H1 (cell line): ENCODE measurements at places on chromosomes 12 and 14.

DNA sequence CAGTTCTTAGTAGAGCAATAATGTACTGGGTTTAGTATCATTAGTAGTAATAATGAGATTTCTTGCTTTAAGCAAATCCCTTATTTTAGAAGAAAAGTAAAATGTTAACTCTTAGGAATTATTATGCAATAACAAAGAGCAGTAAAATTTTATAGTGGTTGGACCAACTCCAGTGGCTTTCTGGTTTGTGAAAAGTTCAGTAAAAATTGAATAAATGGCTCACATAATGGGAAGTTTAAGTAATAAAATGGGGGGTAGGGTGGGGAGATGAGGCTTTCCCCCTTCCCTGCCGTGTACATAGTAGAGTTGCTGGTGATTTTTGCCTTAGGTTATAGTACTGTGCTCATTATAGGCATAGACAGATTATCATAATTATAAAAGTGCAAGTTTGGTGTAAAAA, 250.5 kb upstream of the ATP2B1 start:
- no peak for DNase-seq

DNA sequence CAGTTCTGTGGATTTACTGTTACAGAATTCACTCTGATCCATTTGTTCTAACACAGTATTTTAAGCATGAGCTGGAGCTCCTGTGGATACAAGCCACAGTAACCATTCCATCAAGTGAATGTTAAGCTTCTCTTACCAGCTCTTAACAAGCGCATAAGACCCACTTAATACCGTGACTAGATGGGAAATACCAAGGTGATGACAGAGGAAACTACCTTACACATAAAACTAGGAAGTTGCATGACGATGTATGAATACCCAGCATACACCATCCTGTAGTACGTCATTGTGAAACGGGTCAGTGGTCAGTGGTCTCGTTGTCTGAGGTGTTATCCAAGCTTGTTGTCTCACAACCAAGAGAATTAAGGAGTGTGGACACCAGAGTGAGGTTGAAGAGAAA, 2.0 kb upstream of the GALC start:
- no peak for DNase-seq

DNA sequence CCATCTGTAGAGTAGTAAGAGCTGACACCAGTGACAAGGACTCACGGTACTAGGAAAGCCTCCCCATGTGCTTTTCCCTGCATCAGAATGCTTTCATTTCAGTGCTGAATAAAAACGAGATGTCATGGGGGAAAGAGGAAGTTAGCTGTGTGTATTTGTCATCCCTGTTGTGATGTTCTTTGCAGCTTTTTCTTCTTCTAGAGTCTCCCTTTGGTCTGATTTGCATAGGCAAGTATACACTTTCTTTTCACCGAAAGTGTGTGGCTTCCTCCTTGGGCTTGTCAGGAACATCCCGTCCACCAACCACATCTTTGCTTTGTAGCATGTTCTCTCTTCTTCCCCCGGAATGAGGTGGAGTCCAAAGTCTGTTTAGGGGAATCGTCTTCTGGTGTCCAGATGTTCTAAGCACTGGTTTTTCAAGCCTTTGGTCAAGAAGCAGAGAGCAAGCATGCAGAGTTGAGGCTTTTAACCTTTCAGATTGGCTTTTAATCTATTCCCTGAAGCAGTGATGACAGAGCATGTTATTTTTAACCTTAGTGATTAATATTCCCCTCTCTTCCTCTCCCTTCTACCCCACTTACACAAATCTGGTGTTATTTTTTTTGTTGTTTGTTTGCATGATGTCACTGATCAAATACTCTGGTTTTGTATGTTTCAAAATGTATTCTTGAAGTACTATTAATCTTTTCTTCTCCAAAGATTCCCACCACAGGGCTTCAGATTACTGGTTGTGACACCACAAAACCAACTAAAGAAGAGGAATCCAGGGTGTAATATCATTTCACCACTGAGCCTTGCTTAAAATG, 163.4 kb downstream of the SAMD4A start:
- DNase-seq, result no peak

DNA sequence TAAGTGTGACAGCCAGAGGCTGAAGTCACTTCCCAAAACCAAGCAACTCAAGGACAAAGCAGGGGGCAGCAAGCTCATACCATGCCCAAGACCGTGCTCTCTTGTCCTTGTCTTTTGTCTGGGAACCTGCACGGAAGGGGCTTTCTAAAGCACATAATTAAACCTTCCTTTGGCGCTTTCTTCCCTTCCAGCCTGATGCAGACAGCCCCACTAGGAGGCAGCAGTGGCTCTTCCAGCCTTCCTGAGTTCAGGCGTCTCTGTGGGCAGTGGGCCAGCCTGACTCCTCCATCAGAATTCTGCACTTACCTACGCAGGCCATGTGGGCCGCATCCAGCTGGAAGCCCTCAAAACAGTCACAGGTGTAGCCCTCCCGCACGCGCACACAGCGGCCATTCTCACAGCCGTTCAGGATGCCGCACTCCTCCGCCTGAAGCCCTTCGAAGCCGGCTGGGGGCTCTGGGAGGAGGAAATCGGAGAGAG, 7.6 kb downstream of the ISCA2 start:
- DNase-seq, result peak; percentile 56

DNA sequence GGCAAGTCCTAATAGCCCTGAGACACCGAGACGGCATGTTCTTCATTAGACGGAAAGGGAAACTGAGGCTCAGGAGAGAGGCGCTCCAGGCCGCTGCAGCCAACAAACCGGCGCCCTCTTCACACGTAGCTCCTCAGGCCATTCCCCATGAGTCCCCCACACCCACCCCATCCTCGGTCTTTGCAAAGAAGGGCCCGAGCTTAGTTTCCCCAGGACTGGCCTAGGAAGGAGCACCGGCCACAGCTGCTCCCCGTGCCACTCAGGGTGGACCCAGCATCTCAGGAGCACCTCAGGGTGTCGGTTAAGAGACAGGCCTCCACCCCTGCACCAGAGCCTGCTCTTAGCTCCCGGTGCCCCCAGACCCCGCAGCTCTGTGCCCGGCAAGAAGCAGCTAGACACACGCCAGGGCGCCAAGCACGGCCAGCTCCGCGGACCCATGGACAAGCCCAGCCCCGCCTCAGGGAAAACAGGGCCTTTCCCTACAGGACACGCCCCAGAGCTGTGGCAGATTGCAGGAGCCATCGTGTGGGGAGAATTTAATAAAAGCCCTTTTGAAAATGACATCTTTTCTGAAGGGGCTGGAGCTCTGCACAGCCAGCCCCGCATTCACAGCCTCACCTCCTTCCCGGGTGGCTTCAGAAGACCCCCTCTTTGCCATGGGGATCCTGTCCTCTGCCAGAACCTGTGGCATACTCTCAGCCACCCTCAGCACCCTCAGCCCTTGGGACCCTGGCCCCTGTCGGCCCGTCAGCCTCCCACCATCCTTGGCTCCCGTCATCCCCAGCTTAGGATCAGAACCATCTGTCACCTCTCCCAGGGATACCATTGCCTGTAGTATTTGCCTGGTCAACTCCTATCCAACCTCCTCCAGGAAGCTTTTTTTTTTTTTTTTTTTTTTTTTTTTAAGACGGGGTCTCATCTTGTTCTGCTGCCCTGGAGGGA, 59.7 kb downstream of the LGMN start:
- DNase-seq, result no peak

GRCh38 chr14:63240221-63240620, 36.0 kb downstream of the RHOJ start:
- no peak for DNase-seq

- peak; percentile 80 for DNase-seq
Measured at GRCh38 chr12:130761537-130762318, 45.6 kb upstream of the RIMBP2 start.

DNA sequence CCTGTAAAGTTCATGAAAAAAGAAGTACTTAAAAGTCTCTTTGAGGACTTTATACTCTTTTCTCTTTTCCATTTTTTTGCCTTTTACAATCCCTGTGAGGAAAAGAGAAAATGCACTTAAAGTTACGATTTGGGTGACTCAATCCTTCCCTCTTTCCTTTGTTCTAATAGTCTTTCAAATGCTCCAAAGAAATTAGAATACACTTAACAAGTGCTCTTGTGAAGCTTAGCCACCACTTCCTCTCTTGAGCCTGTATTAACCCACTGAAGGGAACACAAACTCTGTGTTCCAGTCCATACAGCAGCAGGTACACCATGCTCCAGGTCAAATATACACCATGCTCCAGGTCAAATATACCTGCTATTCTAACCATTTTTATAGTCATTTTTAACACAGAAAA, 581.1 kb upstream of the MGAT4C start:
- peak; percentile 9 for DNase-seq

GRCh38 chr12:6929466-6930452, 2.0 kb downstream of the ATN1 start:
- no peak for DNase-seq

DNA sequence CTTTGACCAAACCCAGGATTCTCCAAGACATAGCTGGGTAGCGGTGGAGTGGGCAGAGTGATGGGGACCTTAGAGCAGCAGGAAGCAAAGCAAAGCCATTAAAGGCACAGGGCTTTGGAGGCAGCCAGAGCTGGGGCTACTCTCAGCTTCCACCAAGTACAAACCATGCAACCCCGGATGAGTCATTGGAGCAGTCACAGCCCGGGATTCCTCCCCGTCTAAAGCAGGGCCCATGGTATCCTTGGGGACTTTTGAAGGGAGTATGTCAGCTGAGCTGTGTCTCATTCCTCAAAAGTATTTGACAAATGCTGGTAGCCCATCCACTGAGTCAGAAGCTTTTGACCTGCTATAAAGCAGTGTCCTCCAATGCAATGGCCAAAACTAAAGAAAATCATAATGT, 9.7 kb upstream of the IFI27 start:
- DNase-seq, result no peak

- no peak for DNase-seq
Measured at GRCh38 chr14:58794993-58795762, 157.4 kb downstream of the DACT1 start.

- DNase-seq, result no peak
Measured at GRCh38 chr12:12331896-12332295, 18.1 kb downstream of the MANSC1 start.

DNA sequence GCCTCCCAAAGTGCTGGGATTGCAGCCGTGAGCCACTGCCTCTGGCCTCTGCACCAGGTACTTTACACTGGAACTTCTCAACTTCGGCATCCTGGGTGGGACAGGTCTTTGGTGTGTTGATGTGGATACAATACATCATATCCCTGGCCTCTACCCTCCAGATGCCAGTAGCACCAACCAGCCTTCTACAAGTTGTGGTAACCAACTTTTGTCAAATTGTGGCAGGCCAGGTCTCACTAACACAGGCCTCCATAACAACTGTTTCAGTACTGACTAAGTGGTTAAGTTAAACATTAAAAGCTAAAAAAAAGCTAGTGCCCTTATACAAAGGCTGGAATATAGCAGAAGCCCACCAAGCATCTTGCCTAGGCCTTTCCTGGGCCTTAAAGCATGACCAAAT, 232.9 kb downstream of the PCNX1 start:
- no peak for DNase-seq

GRCh38 chr12:123705935-123706334, 6.2 kb upstream of the ATP6V0A2 start:
- no peak for DNase-seq

GRCh38 chr12:79069009-79069408, 204.4 kb downstream of the SYT1 start:
- DNase-seq, result no peak

- no peak for DNase-seq
Measured at GRCh38 chr12:94202245-94203180, 54.1 kb downstream of the PLXNC1 start.

- no peak for DNase-seq
Measured at GRCh38 chr12:132078190-132078589, 65.9 kb downstream of the DDX51 start.

DNA sequence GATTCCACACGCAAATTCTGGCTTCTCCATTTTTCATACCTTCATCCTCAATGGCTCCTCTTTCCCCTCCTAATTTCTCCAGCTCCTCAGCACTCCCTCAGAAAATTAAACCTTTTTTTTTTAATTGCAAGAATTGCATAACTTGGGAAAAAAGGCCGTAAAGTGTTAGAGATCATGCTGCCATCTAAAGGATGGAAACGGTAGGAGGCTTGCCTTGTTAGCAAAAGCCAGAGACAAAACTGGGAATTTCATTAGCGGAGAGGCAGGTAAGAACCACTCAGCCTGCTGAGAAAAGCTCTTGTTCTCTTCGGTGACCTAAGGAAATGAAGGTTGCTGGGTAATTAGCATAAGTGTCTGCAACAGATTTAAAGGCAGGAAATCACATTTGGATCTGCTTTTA, 204.3 kb downstream of the AEBP2 start:
- DNase-seq, result peak; percentile 51

DNA sequence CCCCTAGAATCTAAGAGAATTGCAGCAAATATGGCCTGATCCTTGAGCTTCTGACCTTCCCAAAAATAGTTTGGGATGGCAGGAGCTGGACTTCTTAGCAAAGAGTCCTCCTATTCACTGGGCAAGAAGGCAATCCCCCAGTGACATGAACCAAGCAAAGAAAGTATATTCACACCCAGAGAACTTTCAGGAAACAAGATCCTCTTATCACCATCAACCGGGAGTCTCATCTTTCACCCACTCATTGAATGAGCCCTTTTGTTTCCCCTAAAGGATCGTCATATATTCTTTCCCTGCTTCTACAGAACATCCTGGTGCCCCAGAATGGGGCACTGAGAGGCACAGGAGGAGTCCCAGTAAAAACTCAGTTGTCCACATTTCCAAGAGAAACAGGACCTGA, 19.7 kb downstream of the SPTB start:
- no peak for DNase-seq

- no peak for DNase-seq
Measured at GRCh38 chr12:83250866-83251265, 564.2 kb downstream of the TMTC2 start.

DNA sequence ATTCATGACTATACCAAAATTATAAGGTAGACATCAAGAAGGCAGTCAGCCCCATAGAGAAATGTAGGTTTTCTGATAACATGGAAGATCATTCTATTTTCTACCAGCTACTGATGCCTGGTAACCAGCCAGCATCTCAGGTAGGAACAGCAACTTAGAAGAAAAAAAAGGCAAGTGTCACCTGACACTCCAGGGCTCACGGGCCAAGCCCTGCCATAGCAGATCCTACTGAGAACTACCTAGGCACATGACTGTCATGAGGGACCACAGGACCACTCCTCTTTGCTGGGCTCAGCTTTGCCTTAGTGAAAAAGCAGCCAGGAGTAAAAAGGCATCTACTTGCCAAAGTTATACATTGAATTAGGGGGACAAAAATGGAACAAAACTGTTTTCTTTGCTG, 33.4 kb downstream of the CORO1C start:
- no peak for DNase-seq

- peak; percentile 50 for DNase-seq
Measured at GRCh38 chr14:103500148-103500990, 22.3 kb downstream of the CKB start.

GRCh38 chr14:68896132-68896531, 83.0 kb downstream of the ACTN1 start:
- DNase-seq, result no peak

DNA sequence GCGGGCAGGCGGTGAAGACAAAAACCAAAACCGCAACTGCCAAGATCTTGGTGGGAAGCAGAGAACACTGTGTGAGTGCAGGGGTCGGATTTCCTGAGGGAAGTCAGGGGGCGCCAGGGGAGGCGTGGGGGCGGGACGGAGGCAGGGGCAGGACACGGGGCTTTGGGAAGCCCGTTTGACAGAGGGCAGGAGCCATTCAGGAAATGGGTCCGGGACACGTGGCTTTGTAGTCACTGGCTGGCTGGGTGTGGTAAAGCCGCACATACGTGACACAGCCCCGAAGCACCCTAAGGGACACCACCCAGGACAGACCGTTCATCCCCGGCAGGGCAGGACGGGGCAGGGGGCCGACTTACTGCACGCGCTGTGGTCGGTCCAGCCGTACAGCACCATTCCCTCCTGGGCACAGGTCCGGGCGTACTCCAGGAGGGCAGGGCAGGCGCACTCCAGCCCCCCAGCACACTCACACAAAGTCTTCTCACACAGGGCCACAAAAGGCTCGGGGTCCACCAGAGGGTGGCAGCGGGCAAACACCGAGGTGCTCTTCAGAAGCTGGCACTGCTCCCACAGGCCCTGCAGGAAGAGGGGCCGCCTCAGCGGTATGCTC, 49.4 kb downstream of the VWF start:
- DNase-seq, result no peak
